ENCODE measurements at places on chromosomes 5 and 9. TPM values are rescaled to one million over a fixed set of nuclear protein-coding genes. Genes with fewer than 3 reads are reported as not detected.

The CWC27 gene
- total RNA-seq = 28.0 TPM

GRCh38 chr5:130323804-130324454 lies 419.7 kb downstream of the CHSY3 start:
- no peak for DNase-seq

GRCh38 chr5:1278656-1279442 lies 16.0 kb downstream of the TERT start:
- no peak for DNase-seq

The NIPAL4 gene
- not detected for total RNA-seq

The C9orf153 gene
- total RNA-seq = not detected

The IL13 gene
- not detected for total RNA-seq

The PCA3 gene
- not detected for total RNA-seq

GRCh38 chr9:132739710-132740310 lies 69.5 kb downstream of the GTF3C4 start:
- DNase-seq = no peak

DNA sequence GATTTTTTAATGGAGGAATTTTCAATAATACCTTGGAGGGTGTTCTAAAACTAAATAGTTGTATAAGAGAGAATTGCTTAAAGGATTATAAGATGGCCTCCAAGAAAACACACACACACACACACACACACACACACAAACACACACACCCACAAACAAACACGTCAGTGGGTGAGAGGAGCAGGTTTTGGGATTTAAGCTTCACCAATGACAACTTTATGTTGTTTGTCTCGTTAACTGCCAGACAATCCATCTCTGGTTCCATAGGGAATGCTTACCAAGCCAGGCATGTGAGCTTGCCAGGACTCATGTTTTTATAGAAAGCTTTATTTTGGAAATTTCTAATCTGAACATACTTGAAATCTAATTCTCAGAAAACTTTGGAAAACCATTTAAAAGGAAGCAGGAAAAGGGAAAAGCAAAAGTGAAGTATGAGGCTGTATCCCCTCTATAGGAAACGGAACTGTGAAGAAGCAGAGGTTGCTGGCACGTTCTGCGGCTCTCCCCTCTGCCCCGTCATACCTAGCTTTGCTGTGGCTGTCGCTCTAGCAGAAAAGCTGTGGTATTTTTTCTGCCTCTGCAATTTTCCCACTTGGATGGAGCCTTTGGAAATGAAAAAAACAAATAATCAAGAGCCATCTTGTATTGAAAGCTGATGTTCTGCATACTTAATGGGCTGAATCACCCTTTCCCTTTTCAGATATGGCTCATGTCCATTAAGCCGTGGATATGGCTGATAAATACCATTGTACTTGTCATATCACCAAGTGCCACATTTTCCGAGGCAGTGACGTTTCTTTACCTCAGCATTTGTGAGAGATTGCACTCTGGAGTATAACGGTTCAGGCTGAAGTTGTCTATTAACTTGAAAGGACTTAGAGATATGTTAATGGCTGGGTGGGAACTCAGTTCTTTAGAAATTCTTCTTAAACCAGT lies 112.7 kb downstream of the NTRK2 start:
- no peak for DNase-seq

DNA sequence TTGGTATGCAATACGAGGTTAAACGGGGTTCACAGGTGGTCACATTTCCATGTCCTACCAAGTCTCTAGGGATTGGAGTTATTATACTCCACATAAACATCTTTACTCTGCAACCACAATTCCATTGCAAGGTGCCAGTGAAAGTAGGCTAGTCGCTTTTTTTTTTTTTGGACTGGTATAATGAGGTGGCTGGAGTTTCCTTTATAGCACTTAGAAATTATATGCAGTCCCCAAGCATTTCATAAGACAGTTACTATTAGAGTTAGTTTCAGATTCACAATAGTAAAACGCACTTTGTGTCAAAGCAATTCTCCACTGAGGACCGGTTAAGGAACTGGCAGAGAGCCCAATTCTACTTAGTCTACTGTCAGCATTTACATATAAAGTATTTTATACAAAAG lies 1.4 kb downstream of the MEF2C start:
- DNase-seq = no peak

- DNase-seq = peak; percentile 54
Measured at GRCh38 chr9:34989946-34990635, 546 bp downstream of the DNAJB5 start.

GRCh38 chr9:135592625-135593024 lies 31.1 kb downstream of the PAEP start:
- no peak for DNase-seq

DNA sequence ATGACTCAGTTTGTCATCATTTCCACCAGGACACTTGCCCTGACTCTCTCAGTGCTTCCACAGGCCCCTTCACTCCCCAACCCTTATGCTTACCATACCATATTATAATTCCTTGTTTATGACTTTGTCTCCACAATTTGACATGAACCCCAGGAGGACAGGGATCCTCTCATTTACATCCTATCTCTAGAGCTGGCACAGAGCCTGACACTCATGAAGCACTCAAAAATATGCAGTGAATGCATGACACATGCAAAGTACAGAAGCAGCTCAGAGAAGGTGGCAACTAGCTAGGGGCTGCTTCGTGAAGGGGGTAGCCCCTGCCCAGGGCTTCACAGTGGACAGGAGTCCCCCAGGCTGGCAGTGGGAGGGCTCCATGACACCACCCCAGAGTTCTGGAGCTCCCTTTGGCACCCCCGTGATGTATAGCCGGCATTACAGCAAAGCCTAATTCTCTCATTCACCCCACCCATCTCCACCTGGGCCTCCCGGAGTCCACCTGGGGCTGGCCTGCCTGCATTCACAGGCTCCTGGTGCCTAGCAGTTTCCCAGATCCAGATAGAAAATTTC lies 112.0 kb upstream of the SPOCK1 start:
- DNase-seq = no peak

The SPATA31C1 gene
- 0.07 TPM for total RNA-seq

The PCDHGB3 gene
- 0.16 TPM for total RNA-seq

DNA sequence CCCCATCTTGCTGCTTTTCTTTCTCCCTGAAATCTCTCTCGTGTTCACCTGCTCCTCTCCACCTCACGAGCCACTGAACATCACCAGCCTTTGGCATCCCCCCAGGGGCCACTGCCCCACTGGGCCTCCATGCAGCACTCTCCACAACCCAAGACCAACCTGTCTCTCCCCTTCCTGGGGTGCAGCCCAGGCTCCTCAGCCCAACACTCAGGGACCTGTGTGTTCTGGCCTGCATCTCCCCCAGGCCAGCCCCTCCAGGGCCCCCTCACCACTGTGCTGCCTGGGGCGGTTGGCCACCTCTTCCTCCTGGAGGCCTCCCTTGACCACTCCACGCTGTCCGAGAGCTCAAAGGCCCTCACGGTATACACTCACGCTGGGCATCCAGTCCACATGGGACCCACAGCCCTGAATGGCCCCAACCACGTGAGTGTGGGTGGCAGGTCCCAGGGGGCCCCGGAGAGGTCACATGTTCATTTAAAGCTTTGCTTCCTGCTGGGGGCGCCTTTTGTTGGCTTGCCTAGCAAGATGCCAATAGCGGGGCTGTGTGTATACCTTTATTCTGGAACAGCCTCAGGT lies 453 bp upstream of the DOK3 start:
- no peak for DNase-seq

The FGF10 gene
- not detected for total RNA-seq

The CTXN3 gene
- not detected for total RNA-seq

GRCh38 chr5:179801304-179802206 lies 5.1 kb downstream of the MGAT4B start:
- peak; percentile 52 for DNase-seq

DNA sequence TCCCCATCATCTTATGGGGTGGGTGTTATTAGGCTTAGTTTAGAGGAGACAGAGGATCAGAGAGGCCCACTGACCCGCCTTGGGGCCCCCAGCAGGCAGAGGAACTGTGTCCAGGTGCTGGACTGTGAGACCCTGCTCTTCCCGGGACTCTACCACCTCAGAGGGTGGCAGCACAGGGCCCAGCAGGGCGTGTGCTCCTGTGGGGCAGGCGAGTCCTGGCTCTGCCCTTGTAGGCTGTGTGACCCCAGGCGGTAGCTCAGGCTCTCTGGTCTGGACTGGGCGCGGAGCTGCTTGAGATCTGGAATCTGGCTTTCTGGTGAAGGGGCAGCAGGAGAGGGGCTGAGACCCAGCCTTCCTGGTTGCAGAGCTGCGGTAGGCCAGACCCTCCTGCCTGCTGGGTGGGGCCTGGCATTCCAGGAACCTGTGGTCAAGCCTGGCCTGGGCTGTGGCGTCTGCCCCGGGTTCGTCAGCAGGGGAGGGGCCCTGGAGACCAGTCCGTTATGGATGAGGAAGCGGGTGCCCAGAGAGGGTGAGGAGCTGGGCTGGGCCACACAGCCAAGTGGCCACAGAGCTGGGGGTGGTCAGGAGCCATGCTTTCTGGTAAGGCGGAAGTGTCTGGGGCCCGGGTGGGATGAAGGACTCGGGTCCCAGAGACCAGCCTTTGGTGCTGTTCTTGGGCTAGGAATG lies 46.5 kb downstream of the RXRA start:
- no peak for DNase-seq

DNA sequence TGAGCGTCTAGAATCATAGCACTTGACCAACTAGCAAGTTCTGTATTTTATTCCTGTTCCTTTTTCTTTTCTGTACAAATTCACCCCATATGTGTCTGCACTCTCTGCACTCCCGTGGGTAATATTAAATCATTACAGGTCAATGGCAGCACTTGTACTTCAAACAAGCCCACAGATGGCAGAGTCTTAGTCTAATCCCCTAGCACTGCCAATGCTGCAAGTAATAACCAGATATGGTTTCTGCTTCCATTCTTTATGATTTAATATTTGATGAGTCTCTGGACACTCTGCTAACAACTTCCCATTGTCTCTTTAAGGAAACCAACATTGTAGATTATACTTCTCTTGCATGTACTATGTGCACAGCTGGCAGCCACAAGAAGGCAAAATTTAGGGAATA lies 343.8 kb upstream of the CHD1 start:
- no peak for DNase-seq

DNA sequence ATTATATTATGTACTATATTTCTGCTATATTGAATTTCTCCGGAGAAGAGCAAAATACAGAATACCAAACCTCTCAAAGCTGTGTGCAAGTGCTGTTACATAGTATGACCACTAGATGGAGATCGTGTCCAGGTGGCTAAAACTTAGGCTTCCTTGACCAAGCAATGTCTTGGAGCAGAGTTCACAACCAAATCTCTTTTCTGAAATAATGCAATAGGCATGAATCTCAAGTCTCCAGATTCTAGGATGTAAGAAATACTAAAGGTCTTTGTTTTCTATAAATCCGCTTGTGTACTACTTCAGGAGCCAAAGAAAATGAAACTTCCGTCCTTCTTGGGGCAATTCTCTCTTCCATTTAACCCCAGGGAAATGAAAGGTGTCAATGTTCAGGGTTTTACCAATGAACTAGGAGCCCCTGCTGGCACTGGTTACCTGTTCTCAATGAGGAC lies 181.5 kb upstream of the RAI14 start:
- peak; percentile 68 for DNase-seq

DNA sequence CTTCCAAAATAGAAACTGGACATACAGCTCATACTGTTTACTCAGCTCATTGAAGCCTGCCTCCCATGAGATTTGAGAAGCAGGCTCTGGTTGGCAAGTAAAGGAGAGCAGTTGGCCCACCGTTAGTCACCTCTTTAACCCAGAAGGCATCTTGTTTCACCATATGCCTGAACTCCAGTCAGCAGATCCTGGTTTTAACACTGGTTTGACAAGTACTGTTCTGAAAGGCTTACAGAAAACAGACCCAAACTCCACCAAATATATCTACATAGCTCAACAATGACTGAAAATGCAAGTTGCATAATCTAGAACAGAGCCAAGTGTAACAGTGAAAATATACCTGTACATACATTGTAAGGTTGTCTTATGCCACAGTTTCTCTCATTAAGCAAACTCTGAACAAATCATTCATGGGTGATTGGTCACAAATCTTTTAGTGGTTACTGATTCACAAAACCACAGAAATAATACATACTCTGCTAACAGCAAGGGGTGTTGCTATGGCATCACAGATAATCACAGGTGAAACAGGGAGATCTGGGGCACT lies 198.8 kb downstream of the BNC2 start:
- no peak for DNase-seq

The TXNDC8 gene
- not detected for total RNA-seq

DNA sequence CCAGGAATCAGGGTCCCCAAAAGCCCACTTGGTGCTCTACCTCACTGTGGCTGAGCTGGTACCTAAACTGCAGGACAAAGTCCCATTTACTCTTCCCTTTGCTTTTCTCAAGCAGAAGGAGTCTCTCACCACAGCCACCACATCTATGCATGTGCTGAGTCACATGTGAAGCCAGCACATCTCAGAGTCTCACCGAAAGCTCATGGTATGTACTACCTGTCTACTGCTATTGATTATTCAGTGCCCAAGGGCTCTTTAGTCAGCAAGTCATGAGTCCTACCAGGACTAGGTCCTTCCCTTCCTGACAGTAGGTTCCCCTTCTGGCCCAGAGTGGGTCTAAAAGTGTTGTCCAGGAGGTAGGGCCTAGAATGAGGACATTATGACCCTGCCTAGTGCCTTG lies 130.7 kb upstream of the NTRK2 start:
- no peak for DNase-seq

DNA sequence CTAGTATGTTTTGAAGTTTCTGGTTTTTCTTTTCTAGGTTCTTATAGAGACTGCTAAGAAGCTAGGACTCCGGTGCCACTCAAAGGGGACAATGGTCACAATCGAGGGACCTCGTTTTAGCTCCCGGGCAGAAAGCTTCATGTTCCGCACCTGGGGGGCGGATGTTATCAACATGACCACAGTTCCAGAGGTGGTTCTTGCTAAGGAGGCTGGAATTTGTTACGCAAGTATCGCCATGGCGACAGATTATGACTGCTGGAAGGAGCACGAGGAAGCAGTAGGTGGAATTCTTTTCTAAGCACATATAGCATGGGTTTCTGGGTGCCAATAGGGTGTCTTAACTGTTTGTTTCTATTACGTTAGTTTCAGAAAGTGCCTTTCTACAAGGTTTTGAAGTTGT lies 52.2 kb downstream of the MTAP start:
- no peak for DNase-seq

GRCh38 chr5:58761407-58761806 lies 178.5 kb downstream of the RAB3C start:
- DNase-seq = no peak

DNA sequence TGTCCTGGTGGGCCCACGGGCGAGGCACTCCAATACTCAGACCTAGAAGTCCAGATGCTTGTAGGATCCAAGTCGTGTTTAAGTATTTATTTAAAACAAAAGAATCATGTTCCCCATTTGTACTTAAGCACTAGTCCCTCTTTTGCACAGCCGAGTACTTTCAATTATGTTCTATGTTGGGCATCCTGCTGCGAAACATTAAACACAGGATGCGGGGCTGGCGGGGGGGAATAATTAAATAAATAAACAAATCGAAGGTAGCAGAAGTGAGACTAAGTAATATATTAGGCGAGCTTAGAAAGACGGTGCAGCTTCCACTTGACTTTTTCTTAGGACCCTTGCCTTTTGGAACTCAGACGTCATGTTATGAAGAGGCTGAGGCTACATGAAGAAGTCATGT lies 1129.2 kb upstream of the ACO1 start:
- DNase-seq = no peak

- DNase-seq = peak; percentile 83
Measured at GRCh38 chr5:140244525-140245025, 58.3 kb downstream of the PFDN1 start.

All from K562 (cell line).